IPS-NIHi11 (cell line): ENCODE measurements at places on chromosomes 7 and 10.
A peak's percentile ranks its signal among the peaks of the same experiment; 100 is the strongest.

DNA sequence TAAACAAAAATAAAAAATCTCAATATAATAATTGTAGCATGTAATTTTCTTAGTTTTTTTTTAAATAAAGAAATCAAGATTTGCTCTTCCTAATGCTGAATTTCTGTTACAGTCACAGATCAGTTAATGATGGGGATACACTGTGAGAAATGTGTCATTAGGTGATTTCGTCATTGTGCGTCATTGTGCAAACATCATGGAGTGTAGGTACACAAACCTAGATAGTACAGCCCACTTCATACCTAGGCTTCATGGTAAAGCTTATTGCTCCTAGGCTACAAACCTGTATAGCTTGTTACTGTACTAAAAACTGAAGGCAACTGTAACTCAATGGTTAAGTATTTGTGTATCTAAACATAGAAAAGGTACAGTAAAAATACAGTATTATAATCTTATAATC is 74.4 kb upstream of the LSM8 start:
- no peak for DNase-seq

DNA sequence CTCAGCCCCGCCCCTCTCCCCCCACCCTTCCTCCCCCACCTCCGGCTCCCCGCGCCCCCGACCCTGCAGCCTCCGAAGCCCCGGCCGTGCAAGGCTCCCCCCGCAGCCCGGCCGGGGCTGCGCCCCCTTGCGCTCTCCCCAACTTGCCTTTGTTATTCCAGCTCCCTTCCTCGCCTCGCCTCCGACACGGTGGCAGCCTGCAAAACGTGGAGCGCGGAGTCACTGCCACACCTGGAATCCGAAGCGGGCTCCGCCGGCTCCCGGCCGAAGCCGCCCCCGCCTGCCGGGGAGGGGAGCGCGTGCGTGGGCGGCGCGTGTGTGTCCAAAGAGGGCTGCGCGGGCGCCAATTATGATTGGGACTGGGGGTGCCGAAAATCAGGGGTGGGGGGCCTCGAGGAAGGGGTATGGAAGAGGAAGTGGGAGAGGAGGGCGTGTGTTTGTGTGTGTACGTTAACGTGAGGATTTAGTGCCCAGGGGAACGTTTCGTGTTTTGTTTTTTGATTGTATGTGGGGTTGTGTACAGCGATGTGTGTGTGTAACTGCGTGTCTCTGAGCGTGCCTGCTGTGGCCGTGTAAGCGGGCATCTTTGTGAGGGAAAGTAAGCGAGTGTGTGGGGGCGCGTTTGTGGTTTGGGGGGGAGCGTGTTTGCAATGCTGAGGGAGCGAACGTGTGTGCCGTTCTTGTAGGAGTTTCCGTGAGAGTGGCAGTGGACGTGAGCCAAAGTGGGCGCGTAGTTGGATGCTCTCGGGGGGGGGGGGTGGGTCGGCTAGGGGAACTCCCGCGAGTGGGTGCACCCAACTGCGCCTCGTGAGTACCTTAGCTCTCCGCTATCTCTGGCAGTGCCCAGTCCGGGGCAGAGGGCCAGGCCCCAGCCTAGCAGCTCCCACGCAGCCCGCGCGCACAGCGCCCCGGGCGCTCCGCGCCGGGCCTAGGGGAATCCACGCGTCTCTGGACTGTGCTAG is 1.2 kb upstream of the ZMIZ1 start:
- DNase-seq = peak; percentile 95

GRCh38 chr7:76129366-76129765 is 72.3 kb upstream of the SRRM3 start:
- no peak for DNase-seq

GRCh38 chr7:64574540-64575099 is 11.7 kb upstream of the ZNF680 start:
- DNase-seq = peak; percentile 74

DNA sequence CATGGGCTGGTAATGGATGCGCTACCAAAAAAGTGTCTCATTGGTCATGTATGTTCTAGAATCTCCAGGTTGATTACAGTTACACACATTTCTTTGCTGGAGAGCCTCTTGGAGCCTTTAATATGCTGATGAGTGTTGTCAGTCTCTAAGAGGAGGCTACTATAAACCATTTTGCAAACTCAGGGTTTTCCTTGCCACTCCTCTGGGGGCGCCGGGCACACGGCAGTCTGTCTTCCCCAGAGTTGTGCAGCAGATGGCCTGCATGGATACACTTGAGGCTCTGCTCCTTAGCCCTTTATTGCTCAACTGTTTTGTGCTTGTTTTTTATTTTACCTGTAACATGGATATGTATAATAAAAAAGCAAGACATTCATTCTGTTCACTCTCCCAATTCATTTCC is 196.5 kb downstream of the ACTR3B start:
- peak; percentile 33 for DNase-seq

GRCh38 chr10:49177391-49178355 is 10.5 kb downstream of the TMEM273 start:
- DNase-seq = no peak

- DNase-seq = no peak
Measured at GRCh38 chr10:97738616-97739015, 1.7 kb downstream of the ZFYVE27 start.

- DNase-seq = no peak
Measured at GRCh38 chr10:70328018-70328417, 44.2 kb upstream of the NPFFR1 start.

DNA sequence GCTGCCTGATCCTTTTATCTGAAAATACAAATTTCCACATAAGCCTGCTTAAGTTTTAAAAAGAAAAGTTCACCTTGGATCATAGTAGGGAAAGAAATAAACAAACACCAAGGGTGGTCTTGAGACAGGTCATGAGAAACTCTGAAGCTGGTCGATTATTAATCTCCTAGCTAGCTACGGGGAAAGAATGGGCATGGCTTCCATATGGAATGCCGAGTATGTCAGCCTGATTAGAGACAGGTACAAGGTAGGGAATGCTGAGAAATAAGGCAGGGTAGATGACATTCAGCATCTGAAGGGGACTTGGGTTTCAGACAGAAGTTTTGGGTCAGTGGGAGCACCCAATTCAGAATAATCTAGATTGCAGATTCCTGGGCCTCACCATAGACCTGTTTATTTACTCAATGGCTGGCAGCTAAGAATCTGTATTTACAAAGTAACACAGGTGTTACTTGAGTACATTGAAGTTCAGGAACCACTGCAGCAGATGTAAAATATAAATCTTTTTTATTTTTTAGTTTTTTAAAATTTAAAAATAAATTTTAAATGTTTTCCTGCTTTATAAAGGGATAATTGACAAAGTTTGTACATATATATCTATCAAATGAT is 49.0 kb downstream of the SCIN start:
- DNase-seq = peak; percentile 27

- no peak for DNase-seq
Measured at GRCh38 chr7:131935180-131935579, 378.8 kb upstream of the PODXL start.

DNA sequence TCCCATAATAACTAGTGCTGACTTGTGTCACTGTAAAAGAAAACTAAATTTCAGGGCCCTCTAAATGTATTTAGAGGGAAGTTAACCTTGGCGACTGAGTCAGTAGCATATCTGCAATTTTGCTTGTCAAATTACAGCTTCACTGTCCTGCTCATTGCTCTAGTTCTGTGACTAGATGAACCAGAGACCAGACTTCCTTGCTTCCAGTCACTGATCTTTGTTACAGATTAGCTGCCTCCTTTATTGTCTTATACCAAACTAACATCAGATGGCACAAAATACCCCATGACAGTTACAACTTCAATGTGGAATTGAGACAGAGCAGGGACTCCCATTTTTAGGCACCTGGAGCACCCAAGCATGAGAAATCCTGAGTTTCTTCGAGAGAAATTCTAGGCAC is 79.9 kb upstream of the POM121L12 start:
- no peak for DNase-seq

GRCh38 chr10:31832261-31832660 is 96.4 kb downstream of the ARHGAP12 start:
- DNase-seq = no peak
